ENCODE measurements at places on chromosomes 16 and 17. TPM values are rescaled to one million over a fixed set of nuclear protein-coding genes. Genes with fewer than 3 reads are reported as not detected.

Gene BRD7
- 63.5 TPM for polyA plus RNA-seq

GRCh38 chr16:53282975-53283946 is 151.0 kb upstream of the RBL2 start:
- DNase-seq, result peak; percentile 11

GRCh38 chr16:86371083-86371803 is 139.1 kb upstream of the FOXF1 start:
- DNase-seq, result no peak

GRCh38 chr16:87550495-87550961 is 51.8 kb upstream of the JPH3 start:
- peak; percentile 17 for DNase-seq

Gene C17orf50
- not detected for polyA plus RNA-seq

Gene MILR1
- polyA plus RNA-seq, result 6.9 TPM

- DNase-seq, result peak; percentile 65
Measured at GRCh38 chr17:38881600-38882191, 11.8 kb downstream of the LASP1 start.

Measured in hindlimb muscle (tissue), 1 donor.